Activated T-helper 2 cell treated with anti-CD3 and anti-CD28 coated beads, Interferon-gamma antibody, Interleukin-2, Interleukin-4, amounts not matched to agents 10 μg/mL and 5 μg/mL and 100 μg/mL, durations not matched to agents 14 hours and 24 hours and 36 hours (primary cell): ENCODE measurements at places on chromosomes 16 and 17.

GRCh38 chr17:51820252-51820651, 338.3 kb downstream of the CA10 start:
- H3K36me3 ChIP-seq, result no peaks in the 10 kb centered on the region
- DNase-seq, result no peak
- H3K27me3 ChIP-seq, result no peaks in the 10 kb centered on the region
- H3K4me3 ChIP-seq, result no peak overlapping the region
- peaks cover 19% of the 10 kb centered on the region for H3K4me1 ChIP-seq

- H3K27ac ChIP-seq, result no peak overlapping the region
- H3K4me1 ChIP-seq, result peaks cover 21% of the 10 kb centered on the region
- DNase-seq, result no peak
- H3K4me3 ChIP-seq, result no peak overlapping the region
- H3K27me3 ChIP-seq, result no peaks in the 10 kb centered on the region
- H3K36me3 ChIP-seq, result peaks cover 32% of the 10 kb centered on the region
These were observed 14.2 kb upstream of the HEXD start for GRCh38 chr17:82403662-82404660.

GRCh38 chr16:10835281-10835931, 16.8 kb upstream of the TVP23A start:
- no peaks in the 10 kb centered on the region for H3K4me1 ChIP-seq
- H3K27ac ChIP-seq, result no peak overlapping the region
- no peaks in the 10 kb centered on the region for H3K36me3 ChIP-seq
- H3K4me3 ChIP-seq, result no peak overlapping the region
- H3K27me3 ChIP-seq, result peaks cover 12% of the 10 kb centered on the region
- DNase-seq, result no peak

- H3K4me1 ChIP-seq, result no peaks in the 10 kb centered on the region
- no peak overlapping the region for H3K27ac ChIP-seq
- no peak for DNase-seq
- H3K27me3 ChIP-seq, result no peaks in the 10 kb centered on the region
- no peaks in the 10 kb centered on the region for H3K36me3 ChIP-seq
- H3K4me3 ChIP-seq, result no peak overlapping the region
These were observed 13.3 kb downstream of the MIEN1 start for GRCh38 chr17:39716879-39717536.

GRCh38 chr16:5665834-5666233, 568.2 kb upstream of the EEF2KMT start:
- no peaks in the 10 kb centered on the region for H3K36me3 ChIP-seq
- H3K4me3 ChIP-seq, result no peak overlapping the region
- no peak overlapping the region for H3K27ac ChIP-seq

- no peak for DNase-seq
- H3K27me3 ChIP-seq, result peaks cover 56% of the 10 kb centered on the region
- no peaks in the 10 kb centered on the region for H3K36me3 ChIP-seq
- no peaks in the 10 kb centered on the region for H3K4me1 ChIP-seq
- H3K4me3 ChIP-seq, result peak overlapping the region; percentile 66
These were observed 1.1 kb upstream of the RAB11FIP4 start for GRCh38 chr17:31390426-31390747.

DNA sequence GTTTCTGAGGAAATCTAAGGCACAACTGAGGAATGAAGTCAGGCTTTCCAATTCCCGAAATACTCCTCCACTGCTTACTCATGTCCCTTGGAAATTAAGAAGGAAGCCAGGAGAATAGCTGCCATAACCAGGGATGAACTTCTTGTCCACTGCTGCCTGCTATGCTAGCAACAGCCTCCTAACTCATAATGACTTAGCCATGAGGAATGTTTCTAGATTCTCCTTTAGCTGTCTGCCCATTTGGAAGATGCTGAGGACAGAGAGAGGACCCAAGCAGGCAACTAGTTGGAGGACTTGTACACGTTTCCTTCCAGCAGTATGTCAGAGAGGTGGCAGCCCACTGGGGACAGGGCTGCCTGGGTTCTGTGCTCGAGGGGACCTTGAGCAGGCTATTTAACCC, 939 bp upstream of the CCL2 start:
- no peak overlapping the region for H3K4me3 ChIP-seq
- DNase-seq, result no peak
- H3K36me3 ChIP-seq, result no peaks in the 10 kb centered on the region
- H3K4me1 ChIP-seq, result peaks cover 4% of the 10 kb centered on the region
- no peak overlapping the region for H3K27ac ChIP-seq
- peaks cover 49% of the 10 kb centered on the region for H3K27me3 ChIP-seq
